ENCODE measurements at places on chromosomes 3 and 15.

DNA sequence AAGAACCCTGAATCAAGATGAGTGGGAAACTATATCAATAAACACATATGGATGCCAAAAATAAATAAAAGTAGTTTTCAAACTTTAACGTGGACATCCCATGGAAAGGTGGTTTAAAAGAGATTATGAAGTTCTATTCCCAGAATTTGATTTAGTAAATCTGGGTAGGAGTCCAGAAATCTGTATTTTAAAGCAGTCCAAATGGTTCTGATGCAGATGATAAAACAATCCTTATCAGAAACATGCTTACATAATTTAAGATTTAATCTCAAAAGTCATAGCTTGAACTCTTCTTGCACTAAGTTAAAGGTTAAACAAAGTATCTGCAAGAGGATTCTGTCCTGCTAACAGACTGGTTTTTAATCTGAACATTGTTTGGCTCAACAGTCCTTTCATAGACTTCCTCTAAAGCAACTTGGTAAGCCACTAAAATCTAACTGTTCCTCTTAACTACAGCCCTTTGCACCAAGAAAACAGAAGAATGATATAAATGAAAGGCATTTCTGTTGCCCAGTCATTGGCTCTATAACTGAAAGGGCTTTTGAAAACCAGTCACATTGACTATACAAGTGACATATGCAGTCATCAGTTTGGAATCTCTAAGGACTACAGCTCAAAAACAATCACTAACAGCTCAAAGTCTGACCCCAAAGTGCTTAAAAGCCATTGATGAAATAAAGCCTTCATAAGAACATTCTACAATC lies 23.4 kb upstream of the MAP4 start:
- DNase-seq: no peak

- no peak for DNase-seq
These were observed 3.4 kb downstream of the DUOXA2 start for GRCh38 chr15:45117308-45118130.

- DNase-seq: no peak
These were observed 790.1 kb upstream of the CFAP20DC start for GRCh38 chr3:59839810-59840515.

- no peak for DNase-seq
These were observed 22.8 kb downstream of the CHST2 start for GRCh38 chr3:143142354-143142753.

DNA sequence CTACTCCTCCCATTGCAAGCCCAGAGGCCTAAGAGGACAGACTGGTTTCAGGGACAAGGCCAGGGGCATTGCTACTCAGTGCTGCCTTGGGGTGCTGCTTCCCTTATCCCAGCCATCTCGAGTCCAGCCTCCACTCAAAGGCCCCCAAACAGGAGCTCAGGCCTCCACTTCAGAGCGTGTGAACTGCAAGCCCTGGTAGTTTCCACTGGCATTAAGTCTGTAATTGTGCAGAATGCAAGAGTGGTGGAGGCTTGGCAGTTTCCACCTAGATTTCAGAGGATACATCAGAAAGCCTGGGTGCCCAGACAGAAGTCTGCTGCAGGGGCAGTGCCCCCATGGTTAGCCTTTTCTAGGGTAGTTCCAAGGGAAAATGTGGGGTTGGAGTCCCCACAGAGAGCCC lies 192.8 kb upstream of the ST8SIA2 start:
- DNase-seq: no peak

DNA sequence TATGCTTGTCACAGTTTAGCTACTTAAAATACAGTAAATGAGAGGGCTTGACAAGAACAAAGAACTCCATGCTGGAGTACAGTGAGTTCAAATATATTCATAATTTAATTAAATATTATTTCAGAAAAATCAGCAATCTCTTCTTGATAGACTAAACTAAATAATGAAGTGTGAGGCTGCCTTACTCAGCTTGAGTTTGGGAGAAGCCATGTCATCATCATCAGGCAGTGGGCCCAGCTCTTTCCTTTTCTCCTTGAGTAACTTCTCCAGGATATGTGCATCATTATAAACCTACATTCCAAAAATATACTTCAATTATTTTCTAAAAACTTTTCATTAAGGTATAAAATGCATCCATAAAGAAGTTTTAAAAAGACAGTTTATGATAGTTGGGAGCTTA lies 70.5 kb downstream of the PBRM1 start:
- no peak for DNase-seq

- no peak for DNase-seq
These were observed 40.3 kb upstream of the PTPRG start for GRCh38 chr3:61520966-61521628.

GRCh38 chr3:30577788-30578187 lies 28.6 kb upstream of the TGFBR2 start:
- no peak for DNase-seq

DNA sequence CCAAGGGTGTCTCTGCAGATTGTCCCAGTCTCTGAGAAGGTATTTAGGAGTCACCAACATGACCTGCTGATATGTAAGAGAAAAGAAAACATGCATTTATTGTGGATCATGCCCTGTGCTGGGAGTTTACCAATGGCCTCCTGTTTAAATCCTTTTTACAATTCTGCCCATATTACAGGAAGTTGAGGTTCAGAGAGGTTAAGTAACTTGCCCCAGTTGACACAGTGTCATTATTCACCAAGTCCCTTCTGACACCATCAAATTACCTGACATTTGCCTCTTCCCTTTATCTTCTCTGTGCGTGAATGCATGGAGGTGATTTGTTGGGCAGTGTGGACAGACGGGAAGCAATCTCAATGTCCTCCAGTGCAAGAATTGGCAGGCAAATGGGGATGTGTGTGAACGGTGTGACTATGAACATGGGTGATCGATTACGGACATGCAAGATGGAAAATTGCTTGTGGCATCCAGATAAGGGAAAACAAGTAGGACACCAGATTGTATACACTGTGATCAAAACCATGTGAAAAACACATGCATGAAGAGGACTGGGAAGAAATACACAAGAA lies 27.3 kb downstream of the ZNF710 start:
- DNase-seq: peak; percentile 2

DNA sequence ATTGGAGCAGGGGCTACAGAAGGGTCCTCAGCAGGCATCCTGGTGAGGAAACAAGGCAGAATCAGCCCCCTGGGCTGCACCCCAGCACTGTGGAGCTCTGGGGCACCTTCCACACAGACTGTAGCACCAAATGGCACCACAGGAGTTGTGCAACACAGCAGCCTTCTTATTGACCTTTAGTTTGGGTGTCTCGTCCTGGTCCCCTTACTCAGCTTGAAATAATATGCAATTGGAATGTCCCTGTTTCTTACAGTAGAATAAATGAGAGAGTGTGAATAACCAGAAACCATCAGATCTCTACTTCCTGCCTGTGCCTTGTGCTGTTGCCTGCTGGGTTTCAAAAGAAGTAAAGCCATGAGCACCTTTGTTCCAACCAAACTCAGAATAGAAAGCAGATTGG lies 44.5 kb downstream of the RPLP1 start:
- DNase-seq: no peak

GRCh38 chr15:35705884-35706585 lies 160.1 kb upstream of the DPH6 start:
- DNase-seq: no peak

- peak; percentile 53 for DNase-seq
These were observed 29.8 kb downstream of the LOXL1 start for GRCh38 chr15:73955861-73956742.

GRCh38 chr15:94230883-94231722 lies at the start of gene MCTP2:
TSS of gene MCTP2 (plus strand) at chr15:94231561. CDS start at chr15:94298266, 66,705 bp downstream.
- DNase-seq: peak; percentile 91

DNA sequence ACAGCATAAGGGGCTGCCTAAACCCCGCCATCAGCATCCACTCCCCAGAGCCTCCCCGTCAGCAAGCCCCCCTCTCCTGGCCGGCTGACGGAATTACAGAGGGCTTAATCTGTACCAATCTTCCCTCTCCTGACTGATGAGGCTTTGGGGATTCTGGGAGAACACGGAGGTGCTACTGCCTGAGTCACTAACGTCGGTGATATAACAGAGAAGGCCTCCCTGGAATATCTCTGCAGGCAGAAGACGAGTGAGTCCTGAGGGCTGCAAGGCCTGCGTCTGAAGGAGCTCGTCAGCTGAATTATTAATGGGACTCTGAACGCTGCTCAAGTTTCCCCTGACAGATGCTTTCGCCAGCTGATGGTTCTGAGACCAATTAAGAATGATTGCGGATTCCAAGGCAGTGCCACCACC lies 147.7 kb downstream of the XXYLT1 start:
- no peak for DNase-seq

GRCh38 chr3:186664119-186664495 lies 1.7 kb upstream of the HRG start:
- no peak for DNase-seq
